ENCODE measurements at places on chromosomes 3 and 15.
A peak's percentile ranks its signal among the peaks of the same experiment; 100 is the strongest.

GRCh38 chr3:43499256-43499655 lies 122.6 kb downstream of the ANO10 start:
- DNase-seq: no peak

DNA sequence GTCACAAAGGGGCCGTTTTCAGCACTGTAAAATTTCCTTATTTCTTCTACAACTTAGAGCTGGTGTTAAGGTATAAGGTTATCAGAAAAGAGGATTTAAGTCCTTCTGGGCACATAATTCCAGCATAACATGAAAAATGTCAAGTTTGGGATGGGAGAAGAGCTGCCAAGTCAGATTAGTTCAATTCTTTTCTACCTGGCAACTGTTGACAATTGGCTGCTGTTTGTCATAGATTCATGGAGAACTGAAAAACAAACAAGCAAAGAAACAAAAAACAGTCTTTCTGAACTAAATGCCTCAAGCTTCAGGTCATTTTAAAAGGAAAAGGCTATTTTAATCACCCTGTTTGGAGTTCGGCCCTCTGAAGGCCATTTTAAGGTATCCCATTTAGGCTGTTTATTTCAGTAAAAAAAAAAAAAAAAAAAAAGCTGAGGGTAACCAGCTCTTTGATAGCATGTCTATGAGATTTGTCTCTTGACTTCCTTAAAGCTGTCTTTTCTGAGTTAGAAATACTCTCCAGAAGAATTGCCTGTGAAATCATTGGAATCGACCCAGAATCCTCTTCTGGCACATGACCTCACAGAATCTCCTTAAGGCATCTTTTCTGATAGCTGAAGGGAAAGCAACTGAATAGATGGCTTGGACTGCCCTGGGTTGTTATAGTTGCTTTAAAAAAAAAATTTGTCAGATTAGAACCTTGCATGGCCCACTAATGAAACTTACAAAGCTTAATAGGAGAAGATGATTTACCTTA lies 173.3 kb downstream of the SEMA6D start:
- DNase-seq: no peak

DNA sequence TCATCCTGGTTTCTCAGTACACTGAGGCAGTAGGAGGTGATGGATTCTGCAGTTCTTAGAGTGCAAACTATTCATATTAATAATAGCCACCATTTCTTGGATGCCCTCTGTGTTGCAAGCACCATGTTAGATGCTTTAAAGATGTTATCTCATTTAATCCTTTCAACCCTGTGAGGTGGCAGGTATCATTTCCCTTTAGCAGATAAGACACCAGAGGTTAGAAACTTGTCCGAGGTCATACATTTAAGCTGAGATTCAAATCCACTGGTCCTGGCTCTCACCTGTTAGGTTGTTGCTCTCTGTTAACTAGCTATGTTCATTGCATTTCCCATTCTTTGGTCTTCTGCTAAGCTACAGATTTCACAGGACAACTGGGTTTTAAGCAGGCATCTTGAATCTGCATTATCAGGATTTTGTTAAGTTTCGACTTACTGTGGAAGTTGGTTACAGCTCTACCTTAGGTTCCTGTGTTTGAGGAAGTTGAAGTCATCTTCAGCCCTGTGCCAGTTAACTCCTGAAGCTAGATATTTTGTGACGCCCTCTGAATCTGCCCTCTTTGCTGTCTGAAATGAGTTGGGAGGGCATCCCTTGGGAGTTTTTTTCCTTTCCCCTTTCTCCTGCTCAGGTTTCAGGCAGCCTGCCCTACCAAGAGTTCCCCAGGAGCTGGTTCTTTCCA lies 6.4 kb downstream of the PDE8A start:
- no peak for DNase-seq

DNA sequence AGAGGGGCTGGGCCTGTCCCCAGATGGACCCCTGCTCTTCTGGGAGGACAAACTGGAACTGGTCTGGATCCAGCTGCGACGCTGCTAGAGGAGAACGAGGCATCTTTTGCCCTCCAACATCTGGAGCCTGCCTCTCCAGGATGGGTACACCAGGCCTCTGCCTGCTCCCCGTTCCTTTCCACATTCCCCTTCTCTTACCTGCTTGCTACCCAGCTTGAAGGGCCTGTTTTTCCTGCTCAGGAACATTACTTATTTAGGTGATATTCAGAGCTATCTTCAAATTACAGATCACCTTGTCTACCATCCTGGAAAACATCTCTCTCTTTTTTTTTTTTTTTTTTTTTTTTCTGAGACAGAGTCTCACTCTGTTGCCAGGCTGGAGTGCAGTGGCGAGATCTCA lies 64.0 kb downstream of the CHRD start:
- no peak for DNase-seq

DNA sequence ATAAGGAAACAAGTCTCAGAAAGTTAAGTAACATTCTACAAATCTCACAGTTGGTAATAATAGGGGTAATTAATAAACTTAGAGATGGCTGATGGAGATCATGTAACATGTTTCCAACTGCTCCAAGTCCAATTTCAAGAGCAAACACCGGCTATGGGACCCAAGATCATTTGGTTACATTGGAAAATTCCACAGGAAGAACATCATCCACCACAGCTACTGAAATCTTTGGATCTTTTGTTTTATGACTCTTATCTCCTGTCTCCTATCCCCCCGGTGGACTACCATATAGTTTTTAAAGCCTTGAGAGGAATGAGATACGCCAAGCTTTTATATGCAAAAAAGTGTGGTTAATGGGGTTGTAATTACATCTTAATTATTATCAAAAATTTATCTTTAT lies 216.1 kb downstream of the WNT5A start:
- peak; percentile 58 for DNase-seq

DNA sequence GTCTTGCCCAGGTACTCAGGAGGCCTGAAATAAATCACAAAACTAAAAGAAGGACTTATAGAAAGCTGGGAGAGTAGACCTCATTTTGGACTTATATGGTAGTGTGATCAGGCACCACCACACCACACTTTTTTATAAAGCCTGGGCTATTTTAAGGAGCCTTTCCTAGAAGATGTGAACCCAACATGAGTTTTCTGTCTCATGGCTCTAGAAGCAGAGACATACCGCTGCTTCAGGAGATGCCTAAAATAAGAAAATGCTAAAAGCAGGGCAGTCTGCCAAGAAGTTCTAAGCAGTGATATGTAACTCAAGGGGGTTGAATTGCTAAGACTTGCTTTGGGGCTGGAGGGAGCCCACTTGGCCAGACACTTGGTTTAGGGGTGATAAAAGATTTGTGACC lies 49.6 kb downstream of the SUMF1 start:
- DNase-seq: peak; percentile 73

GRCh38 chr3:178948546-178948945 lies 123.1 kb downstream of the ZMAT3 start:
- DNase-seq: no peak

DNA sequence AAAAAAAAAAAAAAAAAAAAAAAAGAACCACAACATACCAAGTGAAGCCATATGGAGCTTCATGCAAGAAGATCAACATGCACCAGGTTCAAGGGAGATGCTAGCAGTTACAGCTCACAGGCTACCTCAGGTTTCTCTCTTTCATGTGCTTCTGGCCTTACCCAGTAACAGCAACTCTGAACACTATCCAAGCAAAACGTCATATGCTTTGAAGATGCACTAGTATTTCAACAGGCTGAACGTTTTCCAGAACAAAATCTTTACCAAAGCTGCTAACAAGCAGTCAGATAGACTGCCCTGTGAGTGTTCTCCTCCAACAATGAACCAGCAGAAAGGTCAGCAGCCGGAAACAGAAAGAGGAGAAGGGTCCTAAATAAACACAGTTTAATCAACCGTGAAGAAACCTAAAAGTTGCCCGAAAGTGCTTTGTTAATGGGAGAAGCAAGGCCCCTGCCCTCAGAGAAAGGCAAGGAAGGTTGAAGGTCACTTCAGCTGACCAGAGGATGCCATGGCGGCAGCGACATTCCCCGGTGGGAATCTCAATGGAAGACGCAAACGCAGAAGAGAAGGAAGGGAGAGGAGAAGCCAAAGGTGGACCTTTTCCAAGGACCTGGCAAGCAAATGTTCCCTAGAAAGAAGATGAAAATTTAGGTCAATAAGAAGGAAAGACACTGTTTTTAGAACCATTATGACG lies 80.1 kb downstream of the CCNL1 start:
- no peak for DNase-seq

GRCh38 chr15:64162478-64162868 lies 349 bp downstream of the PPIB start:
- no peak for DNase-seq

GRCh38 chr3:179083977-179084376 lies 12.4 kb upstream of the ZMAT3 start:
- no peak for DNase-seq

DNA sequence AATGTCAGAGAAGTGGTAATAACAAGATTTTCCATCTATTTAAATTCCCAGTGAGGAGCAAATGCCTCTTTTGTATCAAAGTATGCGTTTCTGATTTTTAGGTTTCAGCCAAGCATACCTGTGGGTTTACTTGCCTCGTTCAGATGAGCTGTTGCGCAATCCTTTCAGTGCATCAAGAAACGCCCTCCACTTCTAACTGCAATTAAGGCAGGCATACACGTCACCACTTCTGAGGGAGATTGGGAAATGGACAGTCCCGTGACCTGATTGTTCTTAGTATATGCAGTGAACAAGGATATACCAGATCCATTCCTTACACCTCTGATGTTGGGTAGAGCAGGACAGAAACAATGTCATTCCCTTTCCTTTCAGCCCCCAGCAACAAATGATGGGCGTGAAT lies 219.0 kb downstream of the ITPR1 start:
- DNase-seq: no peak

- DNase-seq: peak; percentile 74
These were observed 141.4 kb downstream of the TFG start for GRCh38 chr3:100850701-100851100.

DNA sequence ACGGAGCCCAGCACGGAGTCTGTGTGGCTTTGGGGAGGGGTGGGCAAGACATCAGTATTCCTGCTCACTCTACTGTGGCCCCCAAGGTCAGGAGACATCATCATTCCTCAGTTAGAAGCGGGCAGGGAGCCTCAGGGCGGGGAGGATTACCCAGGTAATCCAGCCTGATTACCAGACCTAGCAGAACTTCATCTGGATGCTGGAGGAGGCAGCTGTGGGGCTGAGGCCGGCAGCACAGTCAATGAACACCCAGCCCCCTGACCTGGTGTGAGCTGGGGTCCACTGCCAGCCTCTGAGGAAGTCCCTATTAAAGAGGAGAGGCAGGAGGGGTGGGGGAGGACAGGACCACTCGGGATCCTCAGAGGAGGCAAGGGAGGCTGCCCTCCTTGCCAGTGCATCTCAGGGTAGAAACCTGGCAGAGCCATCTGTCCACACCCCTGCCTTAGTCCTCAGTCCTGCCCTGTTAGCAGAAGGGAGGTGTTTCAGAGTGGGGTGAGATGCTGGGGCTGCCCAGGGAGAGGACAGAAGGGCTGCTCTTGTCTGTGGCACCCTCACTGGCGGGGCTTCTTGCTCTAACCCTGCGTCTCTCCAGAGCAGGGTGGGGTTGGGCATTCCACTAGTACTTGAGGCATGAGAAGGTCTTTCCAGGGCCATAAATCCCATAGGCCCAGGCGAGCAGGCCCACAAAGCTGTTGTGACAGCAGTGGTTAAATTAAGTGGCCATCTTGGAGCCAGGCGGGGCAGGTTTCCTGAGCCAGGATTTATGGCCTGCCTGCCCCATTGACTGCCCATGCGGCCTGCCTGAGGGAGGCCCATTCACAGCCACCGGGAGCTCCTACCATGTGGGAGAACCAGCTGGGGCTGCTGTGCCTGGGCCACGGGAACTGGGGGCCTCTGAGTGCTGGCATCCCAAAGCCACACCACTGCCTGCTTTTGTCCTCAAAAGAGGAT lies 82.1 kb downstream of the LINGO1 start:
- DNase-seq: peak; percentile 56

GRCh38 chr3:59695860-59696259 lies 646.0 kb upstream of the CFAP20DC start:
- no peak for DNase-seq

DNA sequence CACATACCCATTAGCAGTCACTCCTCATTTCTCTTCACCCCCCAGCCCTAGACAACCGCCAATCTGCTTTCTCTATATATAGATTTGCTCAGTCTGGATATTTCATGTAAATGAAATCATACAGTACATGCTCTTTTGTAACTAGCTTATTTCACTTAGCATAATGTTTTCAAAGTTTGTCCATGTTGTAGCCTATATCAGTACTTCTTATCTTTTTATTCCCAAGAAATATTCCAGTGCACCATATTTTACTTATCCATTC lies 3.1 kb downstream of the MAP3K13 start:
- DNase-seq: no peak

- no peak for DNase-seq
These were observed 57.9 kb upstream of the PSMD6 start for GRCh38 chr3:64081235-64081630.

- DNase-seq: no peak
These were observed 9.2 kb downstream of the VILL start for GRCh38 chr3:37999836-38000235.

DNA sequence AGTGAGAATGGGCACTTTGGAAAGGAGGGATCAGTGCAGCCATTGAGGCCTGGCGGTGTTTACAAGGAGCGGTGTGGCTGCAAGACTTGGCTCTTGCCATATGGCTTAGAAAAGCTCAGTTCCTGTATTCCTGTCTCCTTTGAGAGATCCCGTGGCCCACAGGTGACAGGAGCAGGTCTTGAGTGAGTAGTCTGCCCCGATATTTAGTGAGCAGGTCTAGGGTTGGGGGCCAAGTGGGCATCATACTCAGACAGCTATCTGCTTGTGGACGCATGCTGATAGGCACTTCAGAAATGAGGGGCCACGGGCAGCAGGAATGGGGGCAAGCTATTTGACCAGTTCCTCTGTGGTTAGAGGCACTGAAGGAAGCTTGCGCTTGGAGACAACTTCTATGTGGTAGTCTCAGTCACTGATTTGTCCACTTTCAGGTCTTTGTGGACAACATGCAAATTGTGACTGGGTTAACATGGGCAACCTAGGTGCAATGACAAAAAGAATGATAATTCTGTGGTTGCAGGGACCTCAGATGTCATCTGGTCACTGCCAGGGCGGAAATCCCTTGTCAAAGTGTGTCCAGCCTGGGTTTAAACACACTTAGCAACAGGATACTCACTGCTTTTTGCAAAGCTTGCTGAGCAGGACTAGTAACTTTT lies 1.1 kb downstream of the TMED3 start:
- no peak for DNase-seq

DNA sequence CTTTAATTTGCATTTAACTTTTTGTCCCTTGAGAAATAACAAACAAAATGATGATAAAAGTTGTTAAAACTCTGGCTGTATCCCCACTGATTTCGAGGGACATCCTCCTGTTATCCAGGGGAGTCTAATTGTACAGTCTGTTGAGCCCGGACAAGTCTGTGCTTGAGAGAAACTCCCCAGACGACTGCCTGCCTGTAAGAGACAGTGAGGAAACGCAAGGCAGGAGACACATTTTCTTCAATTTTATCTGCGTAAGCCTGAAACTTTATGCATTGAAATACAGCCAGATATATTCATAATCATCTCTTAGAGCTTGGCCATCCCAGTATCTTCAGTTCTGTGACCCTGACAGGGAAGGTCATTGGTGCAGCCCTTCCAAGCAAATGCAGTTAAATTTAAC lies 97.7 kb downstream of the ROBO2 start:
- no peak for DNase-seq

- DNase-seq: no peak
These were observed 123.5 kb upstream of the SAMMSON start for GRCh38 chr3:69876073-69876472.
